Forelimb muscle (tissue), 1 donor: ENCODE measurements at places on chromosomes 1 and 21.
A peak's percentile ranks its signal among the peaks of the same experiment; 100 is the strongest.

DNA sequence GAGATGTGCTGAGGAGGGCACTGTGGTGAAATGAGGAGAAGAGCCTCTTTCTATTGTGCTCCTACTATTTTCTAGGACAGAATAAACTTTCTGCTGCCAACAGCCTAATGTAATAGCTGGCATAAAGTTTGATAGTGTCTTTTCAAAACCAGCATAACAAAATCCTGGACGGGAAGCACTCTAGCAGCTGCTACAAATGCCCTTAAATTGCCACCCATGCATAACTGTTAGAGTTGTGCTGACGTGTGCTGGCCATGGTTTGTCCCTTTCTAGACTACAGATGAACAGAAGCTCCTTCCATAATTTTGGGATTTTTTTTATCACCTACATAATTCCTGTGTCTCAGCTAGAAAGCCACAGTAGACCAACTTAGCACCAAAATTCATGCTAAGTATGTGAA is 88.5 kb upstream of the DEPDC1 start:
- no peak for DNase-seq

DNA sequence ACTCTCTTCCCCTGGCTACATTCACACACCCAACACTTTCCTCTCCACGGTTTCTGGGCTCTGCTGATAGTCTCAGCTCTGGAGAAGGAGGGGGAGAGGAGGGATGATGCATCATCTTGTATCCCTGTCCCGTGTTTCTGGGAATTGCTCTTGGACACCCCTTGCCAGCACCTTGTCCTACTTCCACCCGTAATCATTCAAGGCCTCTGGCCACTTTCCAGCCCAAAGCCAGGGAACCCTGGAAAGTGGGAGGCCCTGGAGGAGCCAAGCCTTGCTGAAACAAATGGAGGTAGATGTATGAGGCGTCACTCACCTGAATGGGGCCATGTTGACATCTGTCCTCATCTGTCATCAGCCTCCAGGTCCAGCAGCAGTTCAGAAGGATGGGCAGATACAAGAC is 4.4 kb downstream of the PLEKHO1 start:
- no peak for DNase-seq

DNA sequence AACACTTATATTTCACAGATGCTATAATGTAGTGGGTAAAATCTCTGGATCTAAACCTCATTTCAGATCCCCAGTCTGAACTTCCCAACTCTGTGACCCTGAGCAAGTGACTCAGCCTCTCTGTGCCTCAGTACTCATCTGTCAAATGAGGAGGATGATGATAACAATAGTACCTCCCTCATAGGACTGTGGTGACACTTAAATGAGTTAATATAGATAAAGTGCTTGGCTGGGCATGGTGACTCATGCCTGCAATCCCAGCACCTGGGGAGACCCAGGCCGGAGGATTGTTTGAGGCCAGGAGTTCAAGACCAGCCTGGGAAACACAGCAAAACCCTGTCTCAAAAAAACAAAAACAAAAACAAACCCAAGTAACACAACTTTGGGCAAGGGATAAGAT is 4.7 kb upstream of the ECE1 start:
- DNase-seq, result no peak

DNA sequence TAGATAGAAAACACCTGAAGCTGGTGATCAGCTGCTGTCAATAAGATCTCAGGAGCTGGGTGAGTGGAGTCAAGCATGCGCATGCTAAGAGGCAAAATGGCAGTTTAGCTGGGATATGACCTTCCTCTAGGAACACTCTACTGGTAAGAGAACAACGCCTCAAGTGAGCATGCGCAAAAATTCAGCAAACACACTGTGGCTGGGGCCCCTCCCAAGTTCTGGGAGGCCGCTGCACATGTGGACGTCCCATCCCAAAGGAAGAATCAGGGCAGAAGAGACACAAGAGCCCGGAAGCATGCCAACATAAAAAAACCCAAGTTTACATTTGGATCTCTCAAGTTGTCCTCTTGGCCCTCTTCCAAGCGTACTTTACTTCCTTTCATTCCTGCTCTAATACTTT is 126.3 kb upstream of the F3 start:
- DNase-seq, result no peak

DNA sequence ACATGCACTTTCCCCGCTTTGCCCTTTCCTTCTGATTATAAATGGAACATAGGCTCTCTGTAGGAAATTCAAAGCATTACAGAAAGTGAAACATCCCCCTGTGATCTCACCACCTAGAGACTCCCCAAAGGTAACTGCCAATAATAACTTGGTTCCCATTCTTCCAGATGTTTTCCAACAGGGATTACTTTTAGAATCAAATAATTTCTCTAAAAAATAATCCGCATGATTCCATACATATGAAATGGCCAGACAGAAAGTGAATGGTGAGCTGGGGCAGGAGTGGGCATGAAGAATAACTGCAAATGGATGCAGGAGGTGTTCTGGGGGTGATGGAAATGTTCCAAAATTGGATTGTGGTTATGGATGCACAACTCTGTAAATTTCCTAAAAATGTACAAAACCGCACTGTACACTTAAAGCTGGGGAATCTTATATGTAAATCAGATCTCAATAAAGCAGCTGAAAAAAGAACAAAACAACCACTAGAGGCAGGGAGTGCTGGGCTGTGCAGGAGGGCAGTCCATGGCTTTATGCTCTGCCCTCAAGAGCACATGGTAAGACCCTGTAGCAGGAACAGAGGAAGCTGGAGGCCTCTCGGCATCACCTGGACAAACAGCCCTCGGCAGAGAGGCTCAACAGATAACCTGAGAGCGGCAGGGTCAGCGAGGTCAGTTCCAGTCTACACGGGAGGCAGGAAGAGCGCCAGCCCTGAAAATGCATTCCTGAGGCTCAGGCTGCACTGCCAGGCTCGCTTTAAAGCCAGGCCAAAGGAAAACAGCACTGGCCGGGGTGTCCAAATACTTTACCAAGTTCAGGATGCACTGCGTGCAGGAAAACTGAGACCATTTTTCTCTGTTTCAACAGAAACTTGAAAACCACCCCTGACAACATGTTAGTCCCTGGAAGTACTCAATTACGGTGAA is 39.7 kb downstream of the CAPZB start:
- DNase-seq, result no peak

GRCh38 chr1:216123446-216124191 is 299.6 kb downstream of the USH2A start:
- peak; percentile 14 for DNase-seq

DNA sequence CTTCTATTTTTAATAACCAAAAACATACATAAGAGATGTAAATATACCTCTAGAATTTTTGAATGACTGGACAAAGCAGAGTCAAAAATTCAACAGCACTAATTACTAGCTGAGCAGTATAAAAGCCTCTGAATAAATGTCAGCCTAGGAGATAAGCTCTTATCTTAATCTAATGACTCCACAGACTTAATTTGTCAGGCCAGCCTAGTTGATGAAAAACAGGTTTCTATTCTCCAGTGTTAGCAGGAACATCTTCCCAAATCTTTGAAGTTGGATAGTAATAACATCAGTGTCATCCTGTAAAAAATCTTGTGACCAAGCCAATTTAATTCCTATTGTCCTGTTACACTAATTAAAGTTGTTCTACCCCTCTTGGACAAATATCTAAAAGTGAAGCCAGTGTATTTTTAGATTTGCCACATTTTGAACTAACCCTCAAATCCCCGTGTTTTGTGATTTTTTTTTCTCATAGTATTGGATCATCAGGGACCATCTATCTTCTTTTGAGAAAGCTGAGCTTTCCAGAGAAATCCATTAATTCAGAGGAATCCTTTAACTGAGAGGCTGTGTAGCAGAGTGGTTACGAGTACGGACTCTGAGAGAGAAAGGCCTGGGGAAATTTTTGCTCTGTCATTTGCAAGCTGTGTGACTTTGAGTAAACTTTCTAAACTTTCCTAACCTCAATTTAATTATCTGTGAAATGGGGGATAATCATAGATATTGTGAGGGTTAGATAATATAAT is 41.2 kb downstream of the LMO4 start:
- no peak for DNase-seq

DNA sequence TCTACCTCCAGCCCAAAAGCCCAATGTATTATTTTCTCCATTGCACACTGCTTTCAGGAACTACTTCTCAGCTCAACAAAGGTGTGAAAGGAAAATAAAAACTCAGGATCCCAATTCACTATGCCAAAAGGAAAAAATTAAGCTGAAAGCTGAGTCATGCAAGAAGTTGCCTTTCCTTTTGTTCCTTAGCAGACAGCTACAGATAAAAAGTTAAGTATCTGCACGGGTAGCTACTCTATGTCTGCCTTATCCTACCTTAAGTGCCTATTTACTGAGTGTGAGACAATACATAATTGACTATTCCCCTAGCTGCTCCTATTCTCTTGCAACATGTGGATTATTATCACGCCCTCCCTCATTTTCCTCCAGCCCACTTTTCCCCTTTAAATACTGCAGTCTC is 84.1 kb downstream of the ADCY10 start:
- no peak for DNase-seq

GRCh38 chr1:8032366-8032910 is 6.3 kb upstream of the ERRFI1 start:
- DNase-seq, result no peak

GRCh38 chr1:101532377-101532776 is 295.6 kb downstream of the S1PR1 start:
- no peak for DNase-seq

- no peak for DNase-seq
Measured at GRCh38 chr1:117561551-117561950, 44.3 kb upstream of the TENT5C start.

DNA sequence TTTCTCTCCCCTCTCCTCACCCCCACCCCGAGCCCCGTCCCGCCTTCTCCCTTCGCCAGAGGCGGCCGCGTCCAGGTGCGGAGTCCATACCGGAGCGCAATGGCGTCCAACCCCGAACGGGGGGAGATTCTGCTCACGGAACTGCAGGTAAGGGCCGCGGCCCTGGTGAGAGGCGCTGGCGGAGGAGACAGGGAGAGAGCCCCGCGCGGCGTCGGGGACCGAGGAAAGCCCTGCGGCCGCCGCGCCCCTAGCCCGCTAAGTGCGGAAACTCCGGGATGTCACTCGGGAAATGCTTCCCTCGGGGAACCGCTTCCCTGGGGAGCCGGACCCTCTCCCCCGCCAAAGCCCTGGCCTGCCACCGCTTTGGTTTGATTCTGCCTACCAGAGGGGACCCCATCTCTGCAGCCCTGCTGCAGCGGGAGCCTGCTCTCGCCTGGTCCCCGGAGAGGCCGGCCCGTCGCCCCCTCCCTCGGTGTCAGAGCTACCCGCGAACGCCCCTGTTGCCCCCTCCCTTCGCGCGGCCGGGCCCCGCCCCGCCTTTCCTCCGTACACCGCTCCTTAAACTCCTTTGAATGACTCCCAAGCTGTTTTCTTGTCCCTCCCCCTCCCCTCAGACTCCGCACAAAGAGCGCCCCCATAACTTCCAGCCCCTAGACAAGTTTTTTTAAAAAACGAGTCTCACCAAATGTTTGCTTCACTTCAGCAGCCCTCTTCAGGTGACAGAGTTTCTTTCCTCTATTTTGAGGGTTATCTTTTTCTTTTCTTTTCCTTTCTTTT is 597 bp downstream of the PKN2 start:
- DNase-seq, result peak; percentile 28
